ENCODE measurements at places on chromosomes 2 and 18. TPM values are rescaled to one million over a fixed set of nuclear protein-coding genes. Genes with fewer than 3 reads are reported as not detected.

GRCh38 chr2:170212625-170213280 is 34.8 kb downstream of the MYO3B start:
- no peaks in the 10 kb centered on the region for H3K36me3 ChIP-seq
- H3K4me1 ChIP-seq = no peaks in the 10 kb centered on the region
- no peak overlapping the region for H3K4me3 ChIP-seq
- H3K27me3 ChIP-seq = no peaks in the 10 kb centered on the region
- no peak for DNase-seq
- H3K27ac ChIP-seq = no peak overlapping the region

- H3K27me3 ChIP-seq = no peaks in the 10 kb centered on the region
- H3K4me3 ChIP-seq = no peak overlapping the region
These were observed 23.7 kb upstream of the NR4A2 start for GRCh38 chr2:156356014-156356754.

The TFCP2L1 gene
- total RNA-seq = 32.5 TPM

DNA sequence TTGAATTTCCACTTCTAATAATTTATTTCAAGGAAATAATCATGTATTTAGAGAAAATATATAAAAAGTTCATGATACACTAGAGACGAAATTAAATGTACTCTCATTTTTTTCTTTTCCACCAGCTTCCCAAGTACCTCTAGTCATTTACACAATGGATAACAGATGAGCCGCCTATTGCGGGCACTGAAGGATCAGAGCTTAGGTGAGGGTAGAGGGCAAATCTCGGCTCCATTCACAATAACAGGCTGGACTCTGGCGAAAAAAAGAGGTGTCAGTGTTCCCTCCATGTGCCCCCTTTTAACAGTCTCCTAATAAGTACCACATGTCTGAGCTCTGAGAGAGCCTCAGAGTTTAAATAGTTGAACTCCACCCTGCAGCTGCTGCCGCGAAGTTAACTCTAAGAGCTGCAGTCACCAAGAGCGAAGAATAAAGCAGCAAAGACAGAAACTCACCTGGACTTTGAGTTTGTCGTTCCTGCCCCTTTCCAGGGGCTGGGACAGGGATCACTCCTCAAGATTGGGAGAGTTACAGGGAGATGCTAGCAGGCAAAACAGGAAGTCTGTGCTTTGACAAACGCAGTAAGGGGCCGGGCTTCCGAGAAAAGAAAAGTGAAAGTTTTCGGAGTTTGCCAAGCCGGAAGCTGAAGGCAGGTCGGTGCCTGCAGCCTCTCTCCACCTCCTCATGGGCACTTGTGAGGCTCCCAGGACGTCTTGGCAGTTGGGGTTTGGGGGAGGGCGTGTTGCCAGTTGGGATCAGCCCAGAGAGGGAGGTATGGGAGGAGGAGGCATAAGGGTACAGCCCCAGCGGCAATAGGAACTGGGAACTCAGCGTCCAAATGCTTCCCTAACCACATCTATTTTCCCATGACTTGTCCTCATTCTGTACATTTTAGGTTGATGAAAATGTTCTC is at the start of gene SP110:
Gene SP110 (minus strand): TSS at position 566 of the 913 bp plus-strand sequence. CDS start 3,057 bp downstream, outside the sequence.
- peak within 1 kb of the TSS; percentile 63 for H3K4me3 ChIP-seq
- no peaks in the 10 kb centered on the region for H3K36me3 ChIP-seq
- H3K4me1 ChIP-seq = no peaks in the 10 kb centered on the region
- DNase-seq = peak; percentile 90
- peak within 1 kb of the TSS; percentile 78 for H3K27ac ChIP-seq

DNA sequence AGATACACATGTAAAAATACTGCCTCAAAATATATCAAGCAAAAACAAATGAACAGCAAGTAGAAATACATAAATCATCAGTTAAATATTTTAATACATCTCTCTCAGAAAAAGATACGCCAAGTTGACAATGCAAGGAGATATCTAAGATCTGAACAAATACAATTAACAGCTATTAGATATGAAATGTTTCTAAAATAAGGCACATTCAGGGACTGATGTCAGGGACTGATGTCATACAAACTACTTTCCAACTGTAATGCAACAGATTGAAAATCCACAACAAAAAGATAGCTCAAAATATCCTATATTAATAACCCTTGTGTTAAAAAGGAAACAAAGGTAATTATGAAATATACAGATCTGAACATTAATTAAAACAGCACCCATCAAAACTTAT is 51.7 kb downstream of the TLK1 start:
- no peaks in the 10 kb centered on the region for H3K36me3 ChIP-seq
- DNase-seq = no peak
- H3K27me3 ChIP-seq = no peaks in the 10 kb centered on the region
- H3K4me1 ChIP-seq = no peaks in the 10 kb centered on the region
- no peak overlapping the region for H3K27ac ChIP-seq

DNA sequence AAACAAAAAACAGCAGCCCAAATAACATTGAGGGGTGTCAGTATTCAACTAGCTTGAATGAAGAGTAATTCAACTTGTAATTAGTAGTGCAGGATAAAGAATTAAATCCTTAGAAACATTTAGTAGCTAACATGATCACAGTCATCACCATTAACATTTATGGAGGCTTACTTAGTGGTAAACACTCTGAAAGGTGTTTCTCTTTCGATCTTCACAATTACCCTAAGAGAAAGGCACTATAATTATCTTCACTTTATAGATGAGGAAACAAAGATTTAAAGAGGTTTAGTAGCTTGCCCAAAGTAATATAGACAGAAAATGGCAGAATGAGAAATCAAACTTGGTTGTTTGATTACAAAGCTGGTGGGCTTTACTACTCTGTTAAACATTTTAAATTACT is 81.5 kb downstream of the GAREM1 start:
- no peaks in the 10 kb centered on the region for H3K27me3 ChIP-seq
- no peaks in the 10 kb centered on the region for H3K36me3 ChIP-seq
- H3K27ac ChIP-seq = no peak overlapping the region
